ENCODE measurements at places on chromosomes 12 and 14.

DNA sequence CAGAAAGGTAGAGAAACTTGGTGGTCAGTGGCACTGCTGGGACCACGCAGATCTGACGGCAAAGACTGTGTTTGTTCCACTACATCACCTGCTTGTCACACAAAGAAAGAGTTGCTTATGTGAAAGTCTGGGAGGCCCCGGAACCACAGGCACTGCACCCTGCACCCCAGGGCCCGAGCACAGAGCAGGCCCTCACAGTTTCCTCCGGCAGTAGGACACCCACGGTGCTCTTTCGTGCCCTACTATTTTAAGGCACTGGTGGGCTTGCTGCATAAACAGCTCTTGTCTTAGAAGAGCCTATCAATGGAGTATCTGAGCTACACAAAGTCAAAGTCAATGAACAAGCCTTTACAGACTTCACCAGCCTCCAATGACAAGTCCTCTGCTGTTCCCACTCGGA is 8.0 kb downstream of the LGMN start:
- no peak for DNase-seq

DNA sequence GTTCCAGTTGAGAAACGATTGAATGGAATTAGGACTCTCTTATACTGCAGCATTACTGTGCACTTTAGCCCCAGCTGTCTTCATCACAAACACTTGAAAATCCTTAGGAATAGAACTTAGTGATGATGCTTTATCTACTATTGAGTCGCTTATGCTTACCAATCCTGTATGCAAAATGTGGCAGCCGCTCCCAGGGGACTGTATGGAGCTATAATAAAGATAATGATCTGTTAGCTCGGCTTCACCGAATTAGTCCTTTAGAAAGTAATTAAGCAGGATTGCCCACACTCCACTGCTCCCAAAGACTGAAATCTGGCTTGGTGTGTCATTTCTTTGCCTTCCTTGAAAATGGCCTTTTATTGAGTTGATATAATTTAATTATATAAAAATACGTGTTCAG is 10.6 kb downstream of the EML1 start:
- DNase-seq: no peak

DNA sequence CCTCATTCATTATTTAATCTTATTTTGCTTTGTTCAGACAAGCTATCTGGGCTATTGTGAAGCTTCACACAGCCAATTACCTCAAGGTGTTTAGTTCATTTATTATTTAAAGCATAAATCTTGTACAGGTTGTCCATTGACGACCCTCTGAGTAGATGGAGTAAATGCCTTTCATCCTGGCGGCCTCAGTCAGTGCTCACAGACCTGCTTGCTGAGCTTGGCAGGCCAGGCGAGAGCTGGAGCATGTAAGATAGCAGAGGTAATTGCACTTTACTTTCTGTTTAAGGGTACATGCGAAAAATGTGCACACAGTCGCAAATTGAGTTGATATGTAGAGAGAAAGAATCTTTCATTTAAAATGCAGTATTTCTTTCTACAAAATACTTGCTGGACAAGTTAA is 224.4 kb downstream of the NPAS3 start:
- DNase-seq: no peak

DNA sequence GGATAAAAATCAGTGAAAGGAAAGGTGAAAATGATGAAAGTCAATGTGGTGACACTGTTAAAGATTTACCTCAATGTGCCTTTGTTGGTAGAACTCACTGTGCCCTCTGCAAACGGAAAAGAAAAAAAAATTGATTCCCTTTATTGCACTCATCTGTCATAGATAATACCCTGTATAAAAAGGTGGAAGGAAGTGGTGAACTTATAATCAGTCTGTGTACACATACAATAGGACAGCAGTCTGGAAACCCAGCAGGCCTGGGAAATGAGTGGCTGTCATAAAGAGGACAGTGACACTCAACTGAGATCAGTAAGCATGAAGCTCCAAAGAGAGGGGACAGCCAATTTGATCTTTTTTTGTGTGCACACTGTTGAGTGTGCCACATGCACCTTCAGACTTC is 364.7 kb downstream of the NOVA1 start:
- DNase-seq: no peak

DNA sequence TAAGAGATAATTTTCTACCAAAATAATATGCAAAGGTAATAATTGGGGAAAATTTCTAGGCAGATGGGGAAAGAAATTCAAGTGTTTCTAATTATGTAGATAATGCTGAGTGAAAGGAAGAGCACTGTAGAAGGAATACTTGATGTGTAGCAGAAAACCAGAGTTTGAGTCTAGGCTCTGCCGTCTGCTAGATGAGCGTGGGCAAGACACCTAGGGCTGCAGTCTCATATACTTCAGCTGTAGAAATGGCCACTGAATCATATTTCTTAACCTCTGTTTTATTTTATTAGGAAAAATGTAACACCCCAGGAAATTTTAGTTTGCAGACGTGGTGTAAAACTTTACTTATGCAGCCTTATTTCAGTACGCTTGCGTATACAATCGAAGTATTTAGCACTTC is 59.8 kb upstream of the SLC38A2 start:
- DNase-seq: no peak

- DNase-seq: no peak
These were observed 58.9 kb upstream of the BCL2L14 start for GRCh38 chr12:12011880-12012260.

Data from CD4-positive, alpha-beta T cell treated with Interleukin-15 for 4 hours (primary cell).